Stomach (tissue), 19 donors: ENCODE measurements at places on chromosomes 12 and 14. TPM values are rescaled to one million over a fixed set of nuclear protein-coding genes. Genes with fewer than 3 reads are reported as not detected.

Gene GPR84
- 0.46 TPM for polyA plus RNA-seq

Gene SLC17A8
- not detected for polyA plus RNA-seq

Gene PLEKHD1
- polyA plus RNA-seq: 0.08 TPM

Gene NPAS3
- polyA plus RNA-seq: 0.35 TPM

Gene SMARCD1
- 14.9 TPM for polyA plus RNA-seq
